ENCODE measurements at places on chromosomes 1 and 21.

DNA sequence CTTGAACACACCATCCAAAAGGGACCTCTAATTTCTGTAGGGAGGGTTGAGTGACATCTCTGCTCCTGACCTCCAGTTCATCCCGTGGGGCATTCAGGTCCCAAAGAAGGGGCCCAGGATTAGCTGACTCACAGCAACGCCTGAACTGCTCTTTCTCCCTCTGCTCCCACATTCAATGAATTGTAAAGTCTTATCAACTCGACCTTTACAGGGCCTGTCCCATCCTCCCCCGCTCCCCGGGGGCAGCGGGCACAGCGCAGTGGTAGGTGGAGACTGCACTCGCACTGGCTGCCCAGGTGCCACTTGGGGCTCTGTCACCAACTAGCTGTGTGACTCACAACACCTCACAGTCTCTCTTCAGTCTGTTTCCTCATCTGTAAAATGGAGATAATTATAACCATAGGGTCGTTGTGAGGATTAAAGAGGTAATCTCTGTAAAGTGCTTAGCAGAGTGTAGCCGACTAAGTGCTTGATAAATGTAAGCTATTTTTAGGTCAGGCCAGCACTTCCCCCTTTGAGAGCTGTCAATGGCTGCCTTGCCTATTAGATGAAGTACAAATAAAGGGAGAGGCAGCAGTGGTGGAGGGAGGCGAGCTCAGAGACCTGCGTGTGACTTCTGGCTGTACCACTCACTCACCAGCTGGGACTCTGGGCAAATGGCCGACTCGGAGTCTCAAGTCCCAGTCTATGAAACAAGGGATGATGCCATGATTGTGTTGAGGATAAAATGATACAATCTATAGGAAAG, 637 bp upstream of the MYBPHL start:
- DNase-seq: no peak

DNA sequence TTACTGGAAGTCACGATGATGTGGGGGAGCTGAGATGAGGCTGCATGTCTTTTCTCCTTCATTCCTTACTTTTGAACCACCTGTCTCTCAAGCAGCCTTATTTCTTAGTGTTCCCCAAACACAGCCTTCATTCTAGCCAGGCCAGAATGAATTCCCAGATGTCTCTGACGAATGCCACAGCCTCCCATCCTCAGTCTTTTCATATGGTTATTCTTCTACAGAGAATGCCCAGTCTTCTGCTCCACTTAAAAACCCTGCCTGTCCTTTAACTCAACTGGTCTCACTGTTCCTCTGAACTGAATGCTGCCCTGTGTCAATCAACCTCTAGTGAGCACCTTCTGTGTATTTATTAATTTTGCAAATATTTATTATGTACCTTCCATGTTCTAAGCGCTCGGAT, 156.2 kb downstream of the PLA2G4A start:
- no peak for DNase-seq

DNA sequence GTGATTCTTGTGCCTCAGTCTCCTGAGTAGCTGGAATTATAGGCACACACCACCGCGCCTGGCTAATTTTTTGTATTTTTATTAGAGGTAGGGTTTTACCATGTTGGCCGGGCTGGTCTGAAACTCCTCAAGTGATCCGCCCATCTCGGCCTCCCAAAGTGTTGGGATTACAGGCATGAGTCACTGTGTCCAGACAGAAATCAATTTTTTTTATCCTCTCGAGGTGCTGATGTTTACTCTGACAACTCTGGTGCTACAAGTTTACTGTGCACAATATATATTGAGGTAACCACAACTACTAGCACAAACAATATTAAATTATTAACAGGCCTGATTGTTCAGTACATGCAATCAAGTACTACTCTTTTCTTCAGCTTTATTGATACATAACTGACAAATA, 39.7 kb downstream of the F13B start:
- no peak for DNase-seq

DNA sequence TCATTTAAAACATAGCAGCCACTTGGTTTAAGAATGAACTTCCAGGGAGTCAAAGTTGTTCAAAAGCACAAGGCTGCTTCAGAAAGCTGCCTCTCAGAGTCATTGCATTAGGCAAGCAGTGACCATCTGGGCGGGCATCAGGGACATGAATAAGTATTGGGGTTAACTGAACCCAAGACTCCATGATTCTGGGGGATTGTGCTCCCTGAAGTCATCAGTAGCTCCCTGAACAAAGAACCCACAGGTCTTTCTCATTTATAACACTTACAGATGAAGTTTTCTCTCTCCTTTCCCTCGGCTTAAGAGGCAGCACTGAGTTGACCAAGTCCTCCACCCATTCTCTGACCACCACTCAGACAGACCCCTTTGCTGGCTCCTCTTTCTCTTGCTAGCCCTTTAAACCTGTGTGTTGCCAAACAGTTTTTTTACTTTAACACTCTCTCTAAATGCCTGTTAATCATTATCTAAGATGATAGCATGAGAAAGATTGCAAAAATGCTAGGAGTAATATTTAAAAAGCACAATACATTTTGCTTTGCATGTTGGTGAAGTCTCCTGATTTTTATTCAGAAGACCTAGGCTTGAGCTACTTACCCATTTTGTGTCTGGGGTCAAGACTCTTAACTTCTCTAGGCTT, 77.0 kb upstream of the ARHGAP29 start:
- no peak for DNase-seq

DNA sequence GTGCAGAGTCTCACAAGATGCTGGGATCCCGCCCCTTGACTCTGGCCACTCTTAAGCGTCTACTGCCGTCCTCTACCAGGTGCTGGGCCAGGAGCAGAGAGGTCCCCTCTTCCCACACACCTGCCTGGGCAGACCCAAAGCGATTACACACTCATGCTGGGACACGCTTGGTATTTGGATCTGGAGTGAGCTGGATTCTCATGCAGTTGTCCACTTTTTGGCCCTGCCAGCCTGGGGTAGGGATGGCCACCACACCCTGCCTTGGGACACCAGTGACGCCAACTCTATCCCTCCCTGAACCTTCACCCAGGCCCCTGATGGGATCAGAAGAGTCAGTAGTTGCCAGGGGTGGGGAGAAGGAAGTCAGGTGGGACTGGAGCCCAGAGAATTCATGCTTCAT, 28.6 kb downstream of the ITPKB start:
- no peak for DNase-seq

DNA sequence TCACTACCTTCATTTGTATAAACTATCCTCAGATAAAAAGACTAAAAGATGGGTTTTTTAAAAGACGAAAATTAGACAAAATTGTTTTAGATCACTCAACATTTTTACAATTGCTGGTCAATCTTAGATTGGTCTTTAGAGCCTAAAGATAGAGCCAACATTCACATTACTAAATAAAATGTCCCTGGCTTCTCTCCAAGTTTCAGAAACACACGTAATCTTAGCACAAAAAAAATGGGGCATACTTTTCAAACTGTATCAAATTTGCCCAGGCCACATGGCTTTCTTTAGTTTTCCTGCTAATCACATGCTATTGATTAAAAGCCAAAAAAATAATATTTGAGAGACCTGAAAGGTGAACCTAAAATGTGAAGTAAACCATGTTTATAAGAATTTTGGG, 288.1 kb downstream of the DPYD start:
- no peak for DNase-seq

DNA sequence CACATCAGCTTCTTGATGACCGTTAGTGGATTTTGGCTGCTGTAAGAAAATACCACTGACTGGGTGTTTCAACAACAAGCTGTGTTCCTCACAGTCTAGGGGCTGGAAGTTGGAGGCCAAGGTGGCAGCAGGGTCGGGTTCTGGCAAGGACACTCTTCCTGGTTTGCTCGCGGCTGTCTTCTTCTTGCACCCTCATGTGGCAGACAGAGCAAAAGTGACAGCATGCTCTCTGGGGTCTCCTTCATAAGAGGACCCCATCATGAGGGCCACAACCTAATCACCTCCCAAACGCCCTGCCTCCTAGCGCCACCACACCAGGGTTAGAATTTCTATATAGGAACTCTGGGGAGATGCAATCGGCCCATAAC, 18.6 kb upstream of the TSPEAR start:
- no peak for DNase-seq

DNA sequence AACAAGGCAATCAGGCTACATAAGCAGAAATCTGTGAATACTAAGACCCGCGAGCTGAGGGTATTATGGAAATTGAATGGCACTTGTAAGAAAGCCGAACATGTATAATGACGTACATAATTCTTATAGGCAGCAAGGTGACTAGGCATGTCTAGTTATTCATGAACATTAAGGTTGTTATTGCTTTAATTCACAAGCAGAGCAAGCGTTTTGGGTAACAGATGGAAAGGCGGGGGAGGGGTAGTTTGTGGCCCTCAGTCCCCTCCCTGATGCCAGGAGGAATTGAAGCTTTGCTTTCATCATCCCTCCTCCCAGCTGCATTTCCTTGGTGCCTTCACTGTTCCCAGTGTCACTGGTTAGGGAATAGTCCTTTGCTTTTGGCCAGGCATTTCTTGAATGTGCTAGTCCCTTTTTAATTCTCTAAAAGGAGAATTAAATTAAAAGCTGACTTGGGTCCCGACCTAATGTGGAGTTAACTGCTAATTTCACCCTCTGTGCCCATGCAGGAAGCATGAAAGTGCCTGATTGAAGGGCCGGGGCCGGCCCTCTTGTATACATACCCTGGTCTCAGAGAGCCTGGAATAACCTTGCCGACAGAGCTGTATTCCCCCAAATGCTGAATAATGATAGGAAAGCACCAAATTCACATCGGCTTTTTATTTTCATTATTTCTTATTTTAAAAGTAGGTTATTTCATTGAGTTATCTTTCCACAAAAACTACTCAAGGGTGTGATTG, 42.5 kb downstream of the RYR2 start:
- DNase-seq: no peak

- DNase-seq: no peak
Measured at GRCh38 chr1:246856371-246856770, 75.4 kb downstream of the AHCTF1 start.

DNA sequence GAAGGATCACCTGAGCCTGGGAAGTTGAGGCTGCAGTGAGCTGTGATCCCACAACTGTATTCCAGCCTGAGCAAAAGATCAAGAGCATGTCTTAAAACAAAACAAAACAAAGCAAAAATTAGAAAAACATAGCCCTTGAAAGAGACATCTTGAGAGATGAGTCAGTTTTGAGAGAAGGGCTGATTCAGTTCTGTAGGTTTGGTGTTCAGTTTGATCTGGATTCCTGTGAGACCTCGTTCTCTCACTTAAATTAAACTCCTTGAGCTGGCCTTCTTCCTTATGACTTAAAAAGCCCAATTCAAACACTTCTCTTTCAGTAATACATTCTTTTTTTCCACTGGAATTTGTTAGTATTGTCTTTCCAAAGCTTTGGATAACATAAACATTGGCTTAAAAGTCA, 164.2 kb downstream of the NRIP1 start:
- no peak for DNase-seq

- no peak for DNase-seq
Measured at GRCh38 chr1:38758820-38759219, 100.8 kb downstream of the RRAGC start.

DNA sequence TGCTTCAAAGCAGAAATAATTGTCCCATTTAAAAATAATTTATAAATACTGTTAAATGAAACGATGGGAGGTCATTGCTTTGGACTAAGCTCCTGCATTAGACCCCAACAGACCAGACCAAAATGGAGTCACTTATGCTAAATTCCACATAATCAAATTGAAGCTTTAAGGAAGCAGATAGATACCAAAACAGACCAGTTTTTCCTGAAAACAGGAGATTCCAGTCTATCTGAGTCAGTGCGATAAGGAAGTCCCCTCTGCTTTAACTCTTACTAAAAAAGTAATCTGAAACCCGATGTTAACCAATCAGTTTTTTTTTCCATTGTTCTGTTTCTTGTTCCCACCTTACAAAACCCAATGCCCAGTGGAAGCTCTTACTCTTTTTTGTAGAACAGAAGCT, 16.2 kb upstream of the DNASE2B start:
- DNase-seq: no peak

DNA sequence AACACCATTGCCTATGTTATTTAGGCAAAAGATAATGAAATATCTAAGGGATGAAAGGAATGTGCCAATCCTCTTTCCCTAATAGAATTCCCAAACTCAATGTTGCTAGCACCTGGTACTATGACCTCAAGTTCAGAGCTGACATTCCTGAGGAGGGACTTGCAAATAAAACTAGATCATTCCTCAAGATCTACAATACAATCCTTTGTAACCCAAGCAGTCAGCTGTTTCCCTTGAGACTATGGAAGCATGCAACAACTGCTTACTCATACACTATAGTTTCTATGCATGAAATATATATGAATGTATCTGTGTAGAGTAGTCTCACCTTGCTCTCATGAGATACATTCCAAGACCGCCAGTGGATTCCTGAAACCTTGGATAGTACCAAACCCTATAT, 65.0 kb downstream of the ABL2 start:
- DNase-seq: no peak

DNA sequence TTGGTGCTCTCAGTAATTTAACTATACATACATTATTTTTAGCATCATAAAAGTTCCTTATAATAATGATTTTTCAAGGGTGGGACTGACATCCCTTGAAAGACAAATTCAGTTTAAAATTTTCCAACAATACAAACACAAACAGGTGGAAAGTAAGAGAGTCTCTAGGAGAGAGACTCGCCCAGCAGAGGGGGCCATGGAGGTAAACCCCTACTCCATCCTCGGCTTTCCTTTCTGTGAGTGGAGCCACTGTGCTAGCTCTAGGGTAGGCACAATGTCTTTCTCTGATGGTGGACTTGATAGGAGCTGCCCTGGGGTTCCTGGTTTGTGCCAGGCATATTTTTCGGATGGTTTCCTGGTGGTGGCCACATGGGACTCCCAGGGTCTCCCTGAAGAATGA, 8.3 kb downstream of the CSMD2 start:
- DNase-seq: no peak

DNA sequence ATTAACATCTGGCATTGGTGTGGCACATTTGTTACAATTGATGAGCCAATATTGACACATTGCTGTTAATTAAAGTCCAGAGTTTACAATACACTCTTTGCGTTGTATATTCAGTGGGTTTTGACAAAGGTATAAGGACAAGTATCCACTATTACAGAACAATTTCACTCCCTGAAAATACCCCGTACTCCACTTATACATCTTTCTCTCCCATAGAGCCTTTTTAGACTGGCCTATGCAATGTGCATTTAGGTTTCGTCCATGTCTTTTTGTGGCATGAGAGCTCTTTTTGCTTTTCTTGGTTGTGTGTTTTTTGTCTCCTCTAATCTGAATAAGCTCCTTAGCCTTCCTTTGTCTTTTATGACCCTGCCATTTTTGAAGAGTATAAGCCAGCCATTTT, 40.6 kb upstream of the TSNAX start:
- no peak for DNase-seq

- no peak for DNase-seq
Measured at GRCh38 chr1:81551946-81552345, 248.8 kb upstream of the ADGRL2 start.

Measured in activated gamma-delta T cell treated with Interleukin-2 at 50 U/mL for 16 hours (primary cell).